ENCODE measurements at places on chromosomes 4 and X.

DNA sequence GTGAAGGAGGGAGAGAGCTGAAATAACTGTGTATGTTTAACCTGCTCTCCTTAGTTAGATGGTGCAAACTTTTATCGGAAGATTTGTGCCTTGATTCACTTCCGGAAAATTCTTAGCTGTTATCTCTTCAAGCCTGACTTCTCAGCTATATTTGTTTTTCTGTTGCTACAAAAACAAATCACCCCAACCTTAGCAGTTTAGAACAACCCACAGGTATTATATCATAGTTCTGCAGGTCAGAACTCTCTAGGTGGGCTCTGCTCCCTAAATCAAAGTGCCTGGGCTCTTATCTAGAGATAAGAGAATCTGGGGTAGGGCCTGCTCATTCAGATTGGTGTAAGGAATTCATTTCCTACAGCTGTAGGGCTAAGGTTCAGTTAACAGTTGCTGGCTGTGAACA lies 15.1 kb upstream of the CEP135 start:
- no peak for DNase-seq

GRCh38 chrX:13955975-13956374 lies 73.7 kb downstream of the GEMIN8 start:
- DNase-seq, result no peak

GRCh38 chr4:140113653-140114052 lies 40.3 kb downstream of the MAML3 start:
- DNase-seq, result no peak

DNA sequence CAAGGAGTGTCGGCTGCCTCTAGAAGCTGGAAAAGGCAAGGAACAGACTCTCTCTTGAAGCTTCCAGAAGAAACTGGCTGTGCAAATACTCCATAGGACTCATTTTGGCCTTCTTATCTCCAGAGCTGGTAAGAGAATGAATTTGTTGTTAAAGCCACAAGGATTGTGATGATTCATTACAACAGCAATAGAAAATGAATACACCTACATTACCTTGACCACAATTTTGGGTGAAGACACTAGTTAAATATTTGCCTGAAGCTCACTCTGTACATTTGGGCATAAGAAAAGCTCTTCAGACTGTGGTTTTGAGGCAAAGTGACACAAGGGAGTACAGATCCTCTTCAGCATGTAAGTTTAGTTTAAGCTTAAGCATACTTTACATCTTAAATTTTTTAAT lies 134.5 kb upstream of the TLL1 start:
- no peak for DNase-seq

- DNase-seq, result no peak
Measured at GRCh38 chr4:8324640-8325239, 55.2 kb downstream of the HTRA3 start.

GRCh38 chrX:112048707-112049106 lies 33.9 kb downstream of the TRPC5 start:
- DNase-seq, result no peak

GRCh38 chr4:169593050-169593560 lies 19.3 kb downstream of the NEK1 start:
- DNase-seq, result no peak

- no peak for DNase-seq
Measured at GRCh38 chr4:147526272-147526654, 45.4 kb downstream of the EDNRA start.

- DNase-seq, result no peak
Measured at GRCh38 chrX:22164770-22165388, 107.8 kb upstream of the CBLL2 start.

GRCh38 chr4:112381996-112382692 lies 85.0 kb downstream of the ALPK1 start:
- DNase-seq, result no peak
